NCI-H345 (cell line): ENCODE measurements at places on chromosomes 6 and 20.

DNA sequence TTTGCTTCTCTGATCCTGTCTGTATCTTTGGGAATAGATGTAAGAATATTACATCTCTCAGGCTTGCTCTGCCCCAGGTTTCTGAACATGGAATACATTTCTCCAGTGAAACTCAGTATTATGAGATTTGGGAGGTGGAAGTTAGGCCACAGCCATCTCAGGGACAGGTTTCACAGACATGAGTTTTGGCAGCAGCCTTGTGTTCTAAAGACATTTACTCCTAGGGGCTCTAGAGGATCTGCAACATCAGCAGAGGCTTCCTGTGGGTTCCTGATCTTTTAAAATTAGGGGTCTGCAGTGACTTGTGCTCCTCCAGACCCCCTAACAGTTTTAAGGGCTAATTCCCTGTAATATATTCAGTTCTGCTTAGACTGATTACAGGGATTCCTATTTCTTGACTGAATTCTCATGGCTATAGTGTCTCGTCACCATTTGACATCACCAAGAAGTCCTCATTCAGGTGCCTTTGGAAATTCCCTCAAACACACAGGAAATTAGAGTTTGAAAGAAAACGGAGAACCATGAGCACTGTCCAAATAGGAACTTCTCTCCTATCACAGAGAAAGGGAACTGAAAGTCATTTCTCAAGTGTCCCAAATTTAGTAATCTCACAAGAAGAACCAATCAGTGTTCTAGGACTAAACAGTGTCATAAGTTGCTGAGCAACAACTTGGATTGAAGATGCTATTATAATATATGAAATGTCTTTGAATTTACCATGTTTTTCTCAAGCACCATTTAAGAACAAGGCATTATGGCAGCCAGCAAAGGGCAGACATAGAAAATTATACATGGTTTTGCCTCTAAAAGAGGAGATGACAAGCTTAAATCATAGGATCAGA, 2.5 kb upstream of the HLA-DRA start:
- no peak for DNase-seq

DNA sequence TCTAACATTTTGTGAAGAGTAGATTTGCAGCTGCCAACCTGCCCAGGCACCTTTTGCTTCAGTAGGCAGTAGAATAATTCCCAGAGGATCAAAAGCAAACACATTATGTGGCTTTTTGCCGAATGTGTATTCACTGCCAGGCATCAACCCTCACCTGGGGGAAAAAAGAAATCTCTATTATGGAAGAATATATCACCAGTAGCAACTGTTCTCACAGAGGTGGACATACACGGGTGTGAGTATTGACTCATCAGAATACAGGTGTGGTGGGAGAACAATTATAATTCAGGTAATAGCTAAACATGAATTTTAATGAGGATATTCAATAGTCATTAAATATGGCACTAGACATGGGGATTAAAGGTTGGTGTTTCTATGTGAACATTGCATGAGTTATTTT, 910.7 kb downstream of the TFAP2A start:
- DNase-seq, result peak; percentile 74

DNA sequence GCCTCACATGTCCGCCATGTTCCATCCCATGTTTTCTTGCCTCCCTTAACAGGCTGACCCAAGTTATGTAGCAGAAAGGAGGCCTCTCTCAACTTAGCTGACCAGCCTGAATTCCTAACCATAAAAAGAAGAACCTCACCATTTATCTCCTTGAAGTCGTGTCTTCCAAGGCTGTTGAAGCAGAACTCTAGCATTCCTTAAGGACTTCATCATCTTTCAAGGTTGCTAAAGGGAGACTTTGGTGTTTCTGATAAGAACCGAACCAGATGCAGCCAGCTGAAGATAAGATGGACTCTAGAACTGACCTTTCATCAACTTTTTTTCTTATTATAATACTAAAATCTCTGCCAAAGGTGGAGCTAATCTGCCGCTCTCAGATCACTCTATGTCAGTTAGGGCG, 571.7 kb upstream of the SLC35B3 start:
- no peak for DNase-seq

- no peak for DNase-seq
Measured at GRCh38 chr6:11318835-11319813, 86.7 kb upstream of the NEDD9 start.

- no peak for DNase-seq
Measured at GRCh38 chr20:48634641-48635040, 193.2 kb downstream of the PREX1 start.

DNA sequence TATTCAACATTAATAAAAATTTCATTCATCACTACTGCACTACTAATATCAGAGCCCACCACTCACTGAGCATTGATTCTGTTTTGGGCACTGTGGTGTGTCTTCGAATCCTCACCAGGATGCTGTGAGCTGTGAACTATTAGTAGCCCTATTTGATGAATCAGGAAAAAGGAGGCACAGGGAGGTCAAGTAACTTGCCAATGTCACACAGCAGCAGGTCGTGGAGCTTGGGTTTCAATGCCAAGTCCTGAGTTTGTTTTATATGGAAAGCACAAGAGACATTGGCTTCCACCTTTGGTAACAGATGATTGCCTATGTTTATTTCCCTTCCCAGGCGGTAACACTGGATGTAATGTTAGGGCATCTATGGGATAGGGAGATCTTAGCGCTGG, 15.0 kb downstream of the NQO2 start:
- no peak for DNase-seq

DNA sequence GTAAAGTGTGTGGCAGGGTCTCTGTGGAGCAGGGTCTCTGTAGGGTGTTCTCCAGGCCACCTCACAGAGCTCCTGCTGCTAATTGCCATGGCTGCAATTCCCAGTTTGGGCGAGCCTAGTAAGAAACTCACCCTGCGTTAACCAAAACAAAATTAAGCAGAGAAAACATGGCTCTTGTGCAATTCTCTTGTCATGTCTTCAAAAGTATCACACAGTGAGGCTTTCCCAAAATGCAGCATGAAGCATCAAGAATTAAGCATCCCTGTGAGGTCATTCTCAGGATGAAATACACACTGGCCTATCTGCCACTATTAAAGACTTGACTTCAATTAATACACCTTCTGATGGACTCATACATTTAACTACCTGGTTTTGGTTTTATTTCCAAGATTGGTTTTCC, 72.8 kb downstream of the KIF13A start:
- DNase-seq, result no peak

GRCh38 chr6:92577077-92577719, 842.2 kb downstream of the EPHA7 start:
- DNase-seq, result no peak

DNA sequence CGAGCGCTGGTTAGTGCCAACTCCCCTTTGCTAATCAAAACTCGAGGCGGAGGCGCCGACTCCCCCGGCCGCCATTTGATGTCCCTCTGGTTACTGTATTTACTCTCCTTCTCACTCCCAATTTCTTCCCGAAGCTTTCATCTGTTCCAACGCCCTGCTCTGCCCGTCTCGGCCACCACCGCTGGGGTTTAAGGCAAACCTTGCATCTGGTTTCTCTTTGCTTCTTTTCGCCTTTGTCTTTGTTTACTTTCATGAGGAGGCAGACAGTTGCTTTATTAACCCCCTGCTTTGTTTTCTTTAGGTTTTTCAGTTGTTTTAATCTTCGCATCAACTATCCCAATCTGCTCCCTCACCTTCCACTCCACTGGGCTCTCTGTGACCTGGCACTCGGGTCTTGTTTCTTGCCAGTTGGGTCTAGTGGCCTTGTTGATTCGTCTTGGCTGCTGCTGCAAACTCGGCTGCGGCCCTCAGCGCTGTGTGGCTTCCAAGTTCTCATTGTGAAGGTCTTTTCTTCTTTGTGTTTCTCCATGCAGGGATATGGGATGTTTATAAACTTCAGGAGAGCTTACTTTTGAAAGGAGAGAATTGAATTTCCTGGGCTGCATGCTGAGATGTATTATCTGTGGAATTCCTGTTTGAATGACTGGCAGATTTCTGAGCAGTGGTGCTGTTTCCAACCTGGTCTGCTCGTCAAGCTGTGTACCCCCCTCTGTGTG, 155.1 kb downstream of the CDC5L start:
- no peak for DNase-seq

DNA sequence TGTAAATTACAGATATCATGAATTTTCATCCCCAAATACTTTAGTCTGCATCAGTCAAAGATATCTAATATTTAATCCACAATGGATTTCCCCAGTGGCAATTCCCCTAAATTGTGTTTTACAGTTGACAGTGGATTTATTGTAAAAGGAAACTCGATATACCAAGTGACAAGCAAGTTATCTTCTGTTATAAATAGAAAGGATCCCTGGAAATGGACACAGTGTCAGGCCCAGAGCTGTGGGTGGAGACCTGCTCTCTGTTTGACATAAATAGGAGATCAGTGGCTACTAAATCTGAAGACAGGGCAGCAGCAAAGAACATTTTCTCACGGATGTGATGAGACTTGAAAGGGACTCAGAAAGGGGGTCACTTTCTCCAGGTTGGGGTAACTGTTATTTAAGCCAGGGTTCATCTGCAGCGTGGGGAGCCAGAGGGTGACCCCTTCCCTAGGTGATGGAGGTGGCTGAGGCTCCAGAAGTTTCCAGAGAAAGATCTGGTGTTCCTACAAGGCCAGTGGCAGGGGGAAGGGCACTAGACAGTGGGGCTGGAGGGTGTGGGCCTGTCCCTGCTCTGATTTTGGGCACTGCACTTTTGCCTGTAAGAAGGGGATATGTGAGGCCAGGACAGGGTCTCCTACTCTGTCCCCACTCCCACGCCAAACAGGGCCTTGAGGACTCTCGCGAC, 12.3 kb upstream of the FAM110A start:
- DNase-seq, result no peak

DNA sequence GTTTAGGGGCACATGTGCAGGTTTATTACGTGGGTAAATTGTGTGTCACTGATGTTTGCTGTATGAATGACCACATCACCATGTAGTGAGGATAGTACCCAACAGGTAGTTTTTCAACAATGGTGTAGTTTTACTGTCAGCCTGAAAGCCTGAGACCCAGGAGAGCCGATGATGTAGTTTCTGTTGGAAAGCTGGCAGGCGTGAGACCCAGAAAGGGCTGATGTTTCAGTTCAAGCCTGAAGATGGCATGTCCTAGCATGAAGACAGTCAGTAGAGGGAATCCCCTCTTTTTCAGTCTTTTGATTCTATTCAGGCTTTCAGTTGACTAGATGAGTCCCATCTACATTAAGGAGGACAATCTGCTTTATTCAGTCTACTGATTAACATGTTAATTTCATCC, 96.7 kb downstream of the KLHL32 start:
- no peak for DNase-seq

- no peak for DNase-seq
Measured at GRCh38 chr6:155387481-155387880, 68.2 kb downstream of the NOX3 start.

GRCh38 chr6:137233911-137234863, 15.0 kb upstream of the IFNGR1 start:
- no peak for DNase-seq

DNA sequence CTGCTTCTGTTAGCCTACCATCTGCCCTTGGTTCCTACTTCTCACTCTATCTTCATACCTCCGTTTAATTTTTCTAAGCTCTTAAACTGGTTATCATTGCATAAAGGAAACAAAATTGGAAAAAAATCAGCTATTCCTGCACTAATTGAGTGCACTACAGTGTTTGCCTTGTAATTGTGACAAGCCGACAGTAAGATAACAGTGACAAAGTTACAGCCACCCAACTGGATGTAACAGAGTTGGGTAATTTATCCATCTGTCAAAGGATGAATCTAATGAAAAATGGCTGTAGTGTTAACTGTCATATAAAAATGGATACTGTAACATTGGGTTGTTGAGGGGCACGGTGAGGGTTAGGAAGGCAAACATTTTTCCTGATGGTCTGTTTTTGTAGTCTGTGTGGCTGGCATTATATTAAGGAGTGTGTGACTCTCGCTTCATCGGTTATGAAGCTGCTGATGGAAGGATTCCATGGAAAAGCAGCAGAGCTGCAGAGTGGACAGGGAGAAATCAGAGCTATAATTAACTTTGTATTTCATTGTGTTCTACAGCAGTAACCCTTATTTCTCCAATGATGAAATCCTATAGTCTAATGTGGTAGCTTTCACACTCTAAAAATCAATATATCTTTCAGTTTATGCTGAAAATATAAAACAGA, 12.7 kb downstream of the PBOV1 start:
- DNase-seq, result no peak

DNA sequence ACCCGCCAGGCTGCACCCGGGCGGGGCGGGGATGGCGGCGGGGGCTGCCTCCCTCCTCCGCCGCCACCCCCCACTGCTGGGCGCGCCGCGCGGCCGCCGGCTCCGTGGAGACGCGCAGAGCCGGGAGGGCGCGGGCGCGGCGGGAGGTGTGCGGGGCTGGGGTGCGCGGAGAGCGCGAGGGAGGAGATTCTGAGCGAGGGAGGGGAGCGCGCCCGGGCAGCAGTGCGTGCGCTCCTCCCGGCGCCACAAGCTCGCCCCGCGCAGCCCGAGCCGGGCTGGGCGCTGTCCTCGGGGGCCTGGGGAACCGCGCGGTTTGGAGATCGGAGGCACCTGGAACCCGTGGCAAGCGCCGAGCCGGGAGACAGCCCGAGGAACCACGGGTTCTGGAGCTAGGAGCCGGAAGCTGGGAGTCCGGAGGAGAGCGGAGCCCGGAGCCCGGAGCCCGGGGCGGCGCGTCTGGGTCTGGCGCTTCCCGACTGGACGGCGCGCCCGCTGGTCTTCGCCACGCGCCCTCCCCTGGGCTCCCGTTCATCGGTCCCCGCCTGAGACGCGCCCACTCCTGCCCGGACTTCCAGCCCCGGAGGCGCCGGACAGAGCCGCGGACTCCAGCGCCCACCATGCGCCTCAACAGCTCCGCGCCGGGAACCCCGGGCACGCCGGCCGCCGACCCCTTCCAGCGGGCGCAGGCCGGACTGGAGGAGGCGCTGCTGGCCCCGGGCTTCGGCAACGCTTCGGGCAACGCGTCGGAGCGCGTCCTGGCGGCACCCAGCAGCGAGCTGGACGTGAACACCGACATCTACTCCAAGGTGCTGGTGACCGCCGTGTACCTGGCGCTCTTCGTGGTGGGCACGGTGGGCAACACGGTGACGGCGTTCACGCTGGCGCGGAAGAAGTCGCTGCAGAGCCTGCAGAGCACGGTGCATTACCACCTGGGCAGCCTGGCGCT, at the start of gene NTSR1:
Gene NTSR1 (plus strand): TSS at position 246 of the 946 bp plus-strand sequence. CDS start 372 bp downstream, at position 618.
- peak; percentile 30 for DNase-seq

- DNase-seq, result no peak
Measured at GRCh38 chr20:44457016-44457415, 18.7 kb upstream of the TTPAL start.

- no peak for DNase-seq
Measured at GRCh38 chr6:51585264-51585663, 502.1 kb downstream of the PKHD1 start.
